Activated CD4-positive, alpha-beta T cell treated with anti-CD3 and anti-CD28 coated beads for 4 hours (primary cell): ENCODE measurements at places on chromosomes 16 and 17.

DNA sequence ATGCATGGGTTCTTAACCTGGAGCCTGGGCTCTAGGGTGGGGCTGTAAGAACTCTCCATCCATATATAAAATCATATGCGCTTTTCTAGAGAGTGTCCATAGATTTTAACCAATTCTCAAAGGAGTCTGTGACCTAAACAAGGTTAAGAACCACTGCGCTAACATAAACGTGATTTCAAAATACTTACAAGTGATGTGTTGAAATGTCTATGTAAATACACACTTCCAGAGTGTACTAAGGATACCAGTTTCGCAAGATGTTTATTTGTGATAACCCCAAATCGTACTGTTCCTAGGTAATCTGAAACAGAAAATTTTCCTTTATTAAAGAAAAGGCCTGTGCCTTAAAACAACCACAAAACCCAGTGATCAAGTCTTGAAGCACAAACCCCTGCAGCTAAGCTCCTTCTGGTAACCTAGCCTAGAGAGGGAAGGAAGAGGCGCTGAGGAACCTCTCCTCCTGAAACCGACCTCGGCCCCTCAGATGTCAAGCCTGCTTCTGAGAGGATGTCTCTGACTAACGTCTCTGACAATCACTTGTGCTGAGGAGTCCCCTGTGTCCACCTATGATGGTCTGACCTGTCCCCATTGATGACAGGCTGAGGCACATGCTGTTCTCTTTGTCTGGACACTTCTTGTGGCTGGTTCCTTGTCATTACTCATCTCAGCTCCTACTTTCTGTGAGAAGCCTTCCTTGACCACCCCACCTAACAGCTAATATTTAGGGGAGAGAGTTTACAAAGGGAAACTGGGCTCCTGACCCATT is 32.2 kb downstream of the SNN start:
- DNase-seq = no peak

DNA sequence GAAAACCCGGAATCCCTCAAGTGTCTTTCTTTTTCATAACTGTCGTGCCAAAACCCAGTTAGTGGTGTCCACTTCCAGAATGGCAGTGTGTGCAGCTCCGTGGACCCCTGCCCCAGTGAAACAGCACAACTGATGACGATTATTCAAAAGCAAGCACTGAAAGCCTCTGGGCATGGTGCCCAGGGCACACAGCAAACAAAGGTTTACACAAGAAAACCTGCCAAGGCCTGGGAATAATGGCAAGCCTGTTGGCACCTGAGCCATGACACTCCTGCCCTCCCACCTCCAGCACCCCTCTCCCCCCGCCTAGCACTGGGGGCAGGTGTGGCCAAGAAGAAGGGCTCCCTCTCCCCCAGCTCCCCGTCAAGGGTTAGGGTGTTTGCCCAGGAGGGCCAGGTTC is 2.8 kb downstream of the PKMYT1 start:
- no peak for DNase-seq

DNA sequence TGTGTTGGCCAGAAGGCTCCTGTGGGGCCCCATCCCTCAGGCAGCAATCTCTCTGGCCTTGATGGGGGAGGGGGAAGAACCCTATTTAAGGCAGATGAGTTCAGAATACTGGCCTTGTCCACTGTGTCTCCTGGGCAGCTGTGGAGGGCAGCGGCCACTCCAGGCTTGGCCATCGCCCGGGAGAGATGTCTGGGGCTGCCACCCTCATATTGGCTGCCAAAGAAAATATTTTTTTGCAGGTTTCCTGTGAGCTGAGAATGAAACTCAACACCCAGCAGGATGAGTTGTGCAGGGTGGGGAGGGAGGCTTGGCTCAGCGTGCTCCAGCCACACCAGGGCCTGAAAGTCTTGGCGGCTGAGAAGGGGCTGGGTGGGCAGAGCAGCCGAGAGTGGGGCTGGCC is 14.4 kb upstream of the TIMP2 start:
- DNase-seq = no peak

DNA sequence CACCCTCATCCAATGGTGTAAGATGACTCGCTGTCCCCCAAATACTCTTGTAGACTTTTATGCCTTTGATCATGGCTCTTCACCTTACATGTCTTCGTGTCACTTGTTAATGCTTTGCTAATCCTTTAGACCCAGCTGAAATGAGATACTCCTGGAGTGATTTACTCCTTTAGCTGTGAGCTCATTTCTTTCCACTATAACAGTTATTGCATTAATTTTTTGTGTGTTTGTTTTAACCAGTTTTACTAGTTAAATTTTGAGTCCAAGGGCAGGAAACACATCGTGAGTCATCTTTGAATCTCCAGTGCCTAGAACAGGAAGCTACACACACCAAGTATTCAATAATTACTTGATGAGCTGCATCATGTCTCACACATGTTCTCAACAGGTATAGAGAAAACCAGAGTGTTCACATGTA is 6.5 kb upstream of the CTCF start:
- peak; percentile 47 for DNase-seq

- no peak for DNase-seq
Measured at GRCh38 chr16:72597938-72598337, 426.0 kb upstream of the PMFBP1 start.

DNA sequence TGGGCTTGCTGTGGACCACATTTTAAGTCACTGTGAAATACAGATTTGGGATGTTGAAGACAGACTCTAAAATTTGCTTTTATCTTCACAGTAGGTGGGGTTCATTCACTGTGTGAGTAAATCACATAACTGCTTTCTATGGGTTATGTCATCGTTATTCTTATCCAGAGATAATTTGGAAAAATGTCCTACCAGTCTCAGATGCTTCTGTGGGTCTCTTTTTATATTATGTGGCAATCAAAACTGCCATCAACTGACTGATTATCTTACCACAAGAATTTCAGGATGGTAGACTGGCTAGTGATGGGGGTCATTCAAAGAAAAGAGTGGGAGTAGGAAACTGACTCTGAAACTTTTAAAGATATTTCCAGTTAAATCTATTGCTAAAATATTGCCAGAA is 3.1 kb downstream of the HSBP1 start:
- DNase-seq = no peak

GRCh38 chr17:60679287-60679686 is 1.6 kb downstream of the BCAS3 start:
- no peak for DNase-seq

- DNase-seq = no peak
Measured at GRCh38 chr17:63480192-63480784, 3.4 kb downstream of the ACE start.

DNA sequence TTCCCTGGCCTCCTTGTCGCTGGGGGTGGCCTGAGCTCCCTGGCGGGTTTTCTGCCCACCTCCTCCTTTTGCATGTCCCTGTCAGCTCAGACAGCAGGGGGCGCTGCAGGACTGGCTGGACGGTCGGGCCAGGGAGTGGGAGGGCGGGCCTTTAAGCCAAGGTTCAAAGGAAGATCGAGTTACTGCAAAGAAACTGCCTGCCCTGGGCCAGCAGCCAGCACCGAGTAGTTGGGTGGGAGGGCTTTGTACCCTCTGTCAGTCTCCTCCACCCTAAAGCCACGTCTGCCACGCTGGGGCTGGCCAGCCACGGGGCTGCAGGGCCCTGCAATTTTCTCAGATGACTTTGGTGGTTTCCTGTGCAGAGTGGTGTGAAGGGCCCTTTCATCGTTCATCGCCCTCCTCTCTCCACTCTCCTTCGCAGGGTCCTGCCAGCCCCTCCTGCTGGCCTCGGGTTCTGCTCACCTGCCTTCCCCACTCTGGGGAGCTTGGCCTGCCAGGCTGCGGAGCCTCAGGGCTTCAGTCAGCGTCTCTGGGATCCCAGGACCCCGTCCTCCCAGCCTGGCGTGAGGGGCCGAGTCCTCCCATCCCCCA is 12.3 kb downstream of the GPR142 start:
- peak; percentile 88 for DNase-seq

GRCh38 chr17:6867849-6868248 is 36.3 kb upstream of the TEKT1 start:
- no peak for DNase-seq

DNA sequence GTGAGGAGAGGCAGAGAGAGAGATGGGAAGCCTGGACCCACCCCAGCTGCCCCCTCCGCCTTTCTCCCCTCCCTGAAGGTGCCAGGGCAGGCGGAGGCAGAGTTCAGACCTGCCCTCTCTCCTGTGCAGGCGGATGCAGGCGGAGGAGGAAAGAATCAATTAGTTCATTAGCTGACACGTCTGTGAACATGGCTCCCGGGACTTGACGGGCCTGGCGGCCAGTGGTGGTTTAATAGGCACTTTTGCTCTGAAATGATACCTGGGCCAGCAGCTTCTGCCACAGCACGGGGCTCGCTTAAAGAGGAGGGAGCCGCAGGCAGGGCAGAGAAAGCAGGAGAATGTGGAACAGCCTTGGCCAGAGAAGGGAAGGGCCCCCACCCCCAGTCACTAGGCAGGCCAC is 98.1 kb downstream of the SDK2 start:
- no peak for DNase-seq

- no peak for DNase-seq
Measured at GRCh38 chr16:85950136-85950918, 51.4 kb downstream of the IRF8 start.

DNA sequence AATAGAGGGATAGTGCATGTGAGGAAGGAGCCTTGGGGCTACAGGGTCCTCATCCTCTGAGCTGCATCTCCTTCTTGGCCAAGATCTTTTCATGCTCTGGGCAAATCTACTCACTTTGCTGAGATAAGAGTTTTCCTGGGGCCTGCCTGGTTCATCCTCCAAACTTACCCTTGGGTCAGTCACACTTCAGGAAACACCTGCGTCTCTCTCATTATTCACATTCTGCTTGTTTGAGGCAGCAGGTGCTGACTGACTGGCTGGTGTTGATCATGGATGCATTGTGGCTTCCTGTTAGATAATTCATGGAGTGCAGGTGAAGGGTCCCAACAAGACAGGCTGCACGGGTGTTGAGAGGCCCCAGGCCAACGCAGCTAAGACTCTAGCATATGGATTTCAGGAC is 162.6 kb downstream of the SALL1 start:
- DNase-seq = no peak

- no peak for DNase-seq
Measured at GRCh38 chr17:77548967-77549366, 408.2 kb downstream of the SEC14L1 start.

DNA sequence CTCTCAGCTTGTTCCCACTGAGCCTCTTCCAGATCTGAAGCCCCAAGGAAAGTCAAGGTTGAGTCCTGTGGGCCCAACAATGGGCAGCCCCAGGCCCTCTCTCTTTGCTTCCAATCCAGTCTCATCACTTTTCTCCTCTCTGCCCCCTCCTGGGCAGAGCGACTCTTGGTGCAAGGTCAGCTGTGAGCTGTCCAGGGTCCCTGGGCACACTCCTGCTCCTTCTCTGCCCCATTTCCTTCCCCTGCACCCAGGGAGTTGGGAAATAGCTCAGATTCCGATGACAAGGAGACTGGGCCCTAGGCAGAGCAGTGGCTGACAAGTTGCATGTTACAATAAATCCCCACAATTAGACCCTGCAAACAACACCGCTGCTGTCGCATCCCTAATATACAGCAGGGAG is 16.1 kb upstream of the CRHR1 start:
- DNase-seq = no peak

- no peak for DNase-seq
Measured at GRCh38 chr17:69457603-69458002, 43.1 kb downstream of the MAP2K6 start.

DNA sequence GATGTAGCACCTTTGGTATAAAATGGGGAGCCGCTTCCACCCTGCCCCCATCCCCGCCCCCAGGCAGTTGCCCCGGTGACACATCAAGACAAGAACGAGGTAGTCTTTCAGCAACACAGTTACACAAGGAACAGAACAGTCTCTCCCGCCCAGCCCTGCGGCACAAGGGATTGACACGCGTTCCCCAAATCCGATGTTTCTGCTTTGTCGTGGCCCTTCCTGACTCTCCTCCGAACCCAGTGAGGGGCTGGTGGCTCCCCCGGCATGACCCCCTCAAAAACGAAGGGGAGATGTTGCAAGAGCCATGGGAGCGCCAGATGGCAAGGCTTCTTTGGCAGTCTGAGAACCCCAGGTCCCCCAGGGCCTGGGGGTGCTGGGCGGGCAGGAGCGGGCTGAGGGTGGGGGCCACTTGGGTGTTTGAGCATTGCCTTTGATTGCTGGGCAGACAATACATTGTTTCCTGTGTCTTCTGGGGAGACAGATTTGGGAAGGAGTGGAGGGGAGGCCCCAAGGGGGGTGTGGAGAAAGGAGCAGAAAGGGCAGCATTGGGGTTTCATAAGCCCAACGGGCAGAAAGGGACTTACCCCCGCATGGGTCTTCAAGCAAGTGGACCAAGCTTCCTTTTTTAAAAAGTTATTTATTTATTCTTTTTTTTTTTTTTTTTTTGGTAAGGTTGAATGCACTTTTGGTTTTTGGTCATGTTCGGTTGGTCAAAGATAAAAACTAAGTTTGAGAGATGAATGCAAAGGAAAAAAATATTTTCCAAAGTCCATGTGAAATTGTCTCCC is 16.6 kb downstream of the COL1A1 start:
- no peak for DNase-seq

DNA sequence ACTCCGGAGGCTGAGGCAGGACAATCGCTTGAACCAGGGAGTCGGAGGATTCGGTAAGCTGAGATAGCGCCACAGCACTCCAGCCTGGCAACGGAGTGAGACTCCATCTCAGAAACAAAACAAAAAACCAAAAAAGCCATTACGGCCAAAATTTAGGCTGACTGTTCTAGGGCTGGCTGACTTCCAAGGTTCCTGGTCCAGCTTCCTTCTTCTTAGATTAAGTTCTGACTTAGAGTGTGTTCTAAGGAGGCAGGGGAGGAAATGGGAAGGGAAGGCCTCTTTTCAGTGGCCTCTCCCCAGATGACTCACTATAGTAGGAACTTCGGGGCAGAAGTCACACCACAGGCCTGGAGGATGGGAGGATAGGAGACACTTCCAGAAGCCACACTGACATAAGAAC is 27.7 kb upstream of the CLEC18B start:
- no peak for DNase-seq

- peak; percentile 57 for DNase-seq
Measured at GRCh38 chr17:7132511-7133094, 18.0 kb upstream of the ASGR2 start.

- DNase-seq = no peak
Measured at GRCh38 chr16:73735954-73736353, 560.7 kb upstream of the PSMD7 start.

- DNase-seq = no peak
Measured at GRCh38 chr16:78593352-78593751, 493.9 kb downstream of the WWOX start.
